OCI-LY7 (cell line): ENCODE measurements at places on chromosomes 6 and 20. TPM values are rescaled to one million over a fixed set of nuclear protein-coding genes. Genes with fewer than 3 reads are reported as not detected.

GRCh38 chr6:90296341-90297114, at the start of gene BACH2:
BACH2 (minus strand) TSS chr6:90296843; CDS start chr6:90008844, 287,999 bp downstream.
- DNase-seq: peak; percentile 98

Gene SLC35D3
- total RNA-seq: not detected in 2 replicates

- DNase-seq: no peak
Measured at GRCh38 chr20:43372051-43372450, 85.6 kb upstream of the SRSF6 start.

Gene SMPDL3A
- total RNA-seq: not detected in 2 replicates

DNA sequence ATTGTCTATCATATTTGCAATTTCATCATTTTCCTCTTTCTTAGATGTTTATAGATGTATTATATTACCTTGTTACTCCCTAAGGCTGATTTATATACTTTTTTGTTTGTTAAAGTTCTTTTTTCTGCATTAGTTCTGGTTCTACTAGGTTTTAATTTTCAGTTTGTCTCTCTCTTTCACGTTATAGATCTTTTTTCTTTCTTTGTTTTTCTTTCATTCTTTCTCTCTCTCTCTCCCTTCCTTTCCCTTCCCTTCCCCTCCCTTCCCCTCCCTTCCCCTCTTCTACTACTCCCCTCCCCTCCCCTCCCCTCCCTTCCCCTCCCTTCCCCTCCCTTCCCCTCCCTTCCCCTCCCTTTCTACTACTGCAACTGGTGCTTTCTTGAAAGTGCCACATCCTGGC, 345.3 kb downstream of the CENPW start:
- no peak for DNase-seq

DNA sequence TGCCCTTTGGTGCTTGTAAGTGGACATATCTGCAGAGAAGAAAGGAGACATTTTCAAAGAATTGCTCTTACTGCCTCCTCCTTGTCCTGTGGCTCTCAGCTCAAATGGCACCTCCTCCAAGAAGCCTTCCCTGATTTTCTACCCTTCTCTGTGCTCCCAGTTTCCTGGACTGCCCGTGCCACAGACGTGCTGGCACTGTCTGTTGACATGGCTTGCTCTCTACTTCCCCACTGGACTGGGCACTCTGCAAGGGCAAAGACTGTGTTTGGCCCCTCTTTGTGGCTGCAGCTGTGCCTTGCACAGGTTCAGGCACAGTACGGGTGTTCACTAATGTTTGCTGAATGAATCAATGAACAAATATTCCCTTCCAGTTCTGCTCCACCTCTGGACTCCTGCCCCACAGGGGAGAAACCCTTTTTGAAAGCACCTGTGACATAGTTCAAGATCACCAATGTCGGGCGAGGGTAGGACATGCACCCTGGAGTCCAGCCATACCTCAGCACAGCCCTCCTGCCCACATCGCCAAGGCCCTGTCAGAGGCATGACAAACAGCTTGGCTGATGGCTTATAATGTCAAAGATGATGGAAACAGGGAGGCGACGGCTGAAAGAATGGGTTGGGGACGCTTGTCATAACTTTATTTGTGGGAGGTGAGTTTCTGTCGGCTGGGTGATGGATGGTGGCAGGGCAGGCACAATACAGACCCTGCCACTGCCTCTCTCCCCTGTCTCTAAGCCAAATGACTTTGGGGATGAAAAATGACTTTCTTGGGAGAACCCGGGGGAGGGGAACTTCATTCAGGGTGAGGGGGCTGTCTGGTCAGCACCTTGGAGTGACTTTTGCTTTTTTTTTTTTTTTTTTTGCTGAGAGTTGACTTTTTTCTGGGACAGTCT, 15.6 kb upstream of the CTNNBL1 start:
- DNase-seq: no peak

GRCh38 chr6:74579794-74580193, 626.1 kb downstream of the COL12A1 start:
- no peak for DNase-seq

Gene ABHD12
- total RNA-seq: 12.0 and 12.9 TPM in 2 replicates

GRCh38 chr20:17848249-17849048, 120.1 kb downstream of the SNX5 start:
- peak; percentile 94 for DNase-seq

Gene ZNF831
- total RNA-seq: 6.3 and 7.3 TPM in 2 replicates
